ENCODE measurements at places on chromosomes 11 and 22.

- DNase-seq = no peak
Observed at GRCh38 chr11:76747153-76747914, 35.8 kb upstream of the TSKU start.

GRCh38 chr11:118838905-118839553, 44.7 kb upstream of the CXCR5 start:
- DNase-seq = no peak

DNA sequence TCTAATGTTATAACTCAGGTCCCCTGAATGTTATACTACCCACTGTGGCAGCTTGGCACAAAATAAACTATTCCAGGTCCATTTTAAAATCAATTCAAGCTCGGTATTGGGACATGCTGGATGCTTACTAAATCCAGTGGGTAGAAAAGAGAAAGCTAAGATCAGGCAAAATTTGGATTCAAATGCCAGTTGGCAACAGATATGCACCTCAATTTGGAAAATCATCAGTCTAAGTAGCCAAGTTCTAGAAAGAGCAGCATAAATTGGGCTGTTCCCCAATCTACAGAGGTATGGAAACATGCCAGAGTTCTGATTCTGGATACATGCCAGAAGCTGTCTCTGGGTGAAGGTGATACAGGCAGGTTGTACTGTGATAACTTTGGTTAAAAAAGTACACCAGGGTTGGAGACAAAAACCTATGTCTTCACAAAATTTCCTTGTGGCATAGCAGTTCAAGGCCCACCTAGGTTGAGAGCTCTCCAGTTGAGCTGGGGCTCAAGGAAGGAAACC, 427.8 kb downstream of the LRRC4C start:
- no peak for DNase-seq

DNA sequence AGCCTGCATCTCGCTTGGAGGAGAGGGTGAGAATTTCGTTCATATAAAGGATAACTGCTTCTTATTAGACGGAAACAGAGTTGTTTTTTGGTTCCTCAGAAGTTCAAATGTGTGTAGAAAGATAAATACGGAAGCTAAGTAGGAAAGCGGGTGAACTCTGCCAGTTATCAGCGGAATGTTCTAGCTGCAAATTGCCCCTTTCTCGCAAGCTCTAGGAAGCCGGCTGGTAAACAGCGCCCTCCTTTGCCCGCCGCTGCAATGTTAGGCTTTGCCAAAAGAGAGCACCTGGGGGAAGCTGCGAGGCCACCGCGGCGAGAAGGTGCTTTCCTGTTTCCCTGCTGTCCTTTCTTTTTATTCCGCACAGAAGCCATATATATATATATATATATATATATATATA, 67.0 kb downstream of the IGLL5 start:
- peak; percentile 24 for DNase-seq
